HS-27A (cell line): ENCODE measurements at places on chromosomes 2 and 18.

DNA sequence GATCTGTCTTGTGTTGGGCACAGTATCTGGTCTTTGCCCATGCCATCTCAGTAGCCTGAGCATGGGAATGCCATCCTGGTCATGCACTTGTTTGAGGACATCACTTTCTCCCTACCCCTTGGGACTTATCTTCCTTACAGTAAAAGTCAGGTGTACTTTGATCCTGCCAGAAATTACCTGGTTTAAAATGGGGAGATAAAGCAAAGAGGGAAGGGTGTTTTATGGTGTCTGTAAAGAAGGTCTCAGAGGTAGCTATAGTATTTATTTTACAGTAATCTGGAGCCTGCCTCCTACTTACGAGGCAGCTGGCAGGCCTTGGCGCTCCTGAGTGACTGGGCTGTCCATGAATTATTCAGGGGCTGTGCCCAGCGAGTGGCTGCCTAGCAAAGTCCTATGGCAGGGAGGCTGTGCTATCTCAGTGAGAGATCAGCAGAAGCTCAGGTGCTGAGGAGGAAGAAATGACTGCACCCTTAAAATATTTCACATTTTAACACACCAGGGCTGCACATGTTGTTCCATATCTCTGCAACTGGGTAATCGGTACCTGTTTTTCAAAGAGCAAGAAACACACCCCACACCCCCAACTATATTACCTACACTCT is 93.9 kb downstream of the SPTBN1 start:
- DNase-seq: no peak

GRCh38 chr2:173033084-173033483 is 42.6 kb upstream of the MAP3K20 start:
- DNase-seq: no peak

DNA sequence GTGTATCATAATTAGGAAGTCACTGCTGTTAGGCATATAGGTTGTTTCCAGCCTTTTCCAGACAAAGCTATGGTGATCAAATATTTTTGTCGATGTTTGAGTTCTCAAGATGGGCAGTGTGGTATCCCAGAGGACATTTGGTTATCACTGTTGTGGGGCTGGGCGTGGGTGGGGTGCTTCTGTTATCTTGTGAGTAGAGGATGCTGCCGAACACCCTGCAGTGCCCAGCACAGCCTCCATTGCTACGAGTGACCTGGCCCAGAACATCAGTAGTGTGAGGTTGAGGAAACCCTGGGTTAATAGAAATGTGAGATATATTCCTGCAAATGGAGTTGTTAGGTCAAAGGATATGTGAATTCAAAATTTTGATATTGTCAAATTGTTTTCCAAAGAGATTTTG is 33.2 kb downstream of the ZNF236 start:
- no peak for DNase-seq

DNA sequence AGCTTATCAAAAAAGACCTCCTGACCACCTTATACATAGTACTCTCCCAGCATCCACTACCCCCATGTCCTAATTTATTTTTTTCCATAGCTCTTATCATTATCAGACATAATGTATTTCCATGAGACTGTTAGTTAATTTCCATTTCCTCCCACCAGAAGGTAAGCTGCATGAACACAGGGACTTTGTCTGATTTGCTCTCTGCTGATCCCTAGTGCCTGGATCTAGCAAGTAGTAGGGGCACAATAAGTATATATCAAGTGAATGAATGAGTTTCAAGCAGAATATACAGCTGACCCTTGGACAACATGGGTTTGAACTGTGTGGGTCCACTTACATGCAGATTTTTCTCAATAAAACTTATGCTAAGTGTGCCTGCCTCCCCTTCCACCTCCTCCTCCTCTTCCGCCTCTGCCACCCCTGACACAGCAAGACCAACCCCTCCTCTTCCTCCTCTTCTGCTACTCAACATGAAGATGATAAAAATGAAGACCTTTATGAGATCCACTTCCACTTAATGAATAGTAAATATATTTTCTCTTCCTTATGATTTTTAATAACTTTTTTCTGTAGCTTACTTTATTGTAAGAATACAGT is 53.8 kb downstream of the CTAGE1 start:
- no peak for DNase-seq

DNA sequence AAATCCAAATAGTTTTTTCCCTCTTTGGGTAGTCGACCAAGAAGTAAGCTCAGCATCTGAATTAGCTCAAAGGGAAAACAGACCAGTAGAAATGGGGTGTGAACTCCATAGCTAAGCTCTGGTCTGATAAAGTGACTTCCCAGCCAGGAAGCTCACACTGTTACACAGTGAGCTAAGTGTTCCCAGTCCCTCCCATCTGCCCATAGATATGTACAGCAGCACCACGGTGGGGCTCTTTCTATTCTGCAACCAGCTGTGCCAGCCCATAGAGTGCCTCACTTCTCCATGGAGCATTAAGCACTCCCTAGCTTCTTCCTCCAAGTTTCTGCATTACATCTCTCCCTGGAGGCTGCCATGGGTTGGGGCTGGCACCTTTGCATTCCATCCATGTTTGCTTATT is 27.6 kb upstream of the NEMP2 start:
- DNase-seq: no peak

GRCh38 chr2:88116669-88117432 is 11.0 kb downstream of the FABP1 start:
- no peak for DNase-seq

GRCh38 chr18:13456736-13457271 is 238.2 kb downstream of the LDLRAD4 start:
- no peak for DNase-seq

- no peak for DNase-seq
Observed at GRCh38 chr2:163717993-163718680, 17.7 kb downstream of the FIGN start.

DNA sequence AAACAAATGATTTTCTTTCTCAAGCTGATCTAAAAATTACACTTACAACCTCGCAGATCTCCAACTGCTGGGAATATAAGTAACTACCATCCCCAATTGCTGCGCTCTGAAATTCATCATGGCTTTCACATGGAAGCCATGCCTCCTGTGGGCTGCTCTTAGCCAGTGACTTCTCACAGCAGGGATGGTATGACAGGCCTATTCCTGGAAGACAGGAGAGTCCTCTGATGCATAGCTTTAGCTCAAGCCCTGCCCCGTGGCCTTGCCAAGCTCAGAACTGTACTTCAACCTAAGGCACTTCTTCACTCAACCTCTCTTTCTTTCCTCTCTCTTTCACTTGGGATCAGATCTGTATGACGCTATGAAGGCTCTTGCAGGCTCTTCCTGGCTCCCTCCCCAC is 12.6 kb upstream of the ELAC1 start:
- no peak for DNase-seq

DNA sequence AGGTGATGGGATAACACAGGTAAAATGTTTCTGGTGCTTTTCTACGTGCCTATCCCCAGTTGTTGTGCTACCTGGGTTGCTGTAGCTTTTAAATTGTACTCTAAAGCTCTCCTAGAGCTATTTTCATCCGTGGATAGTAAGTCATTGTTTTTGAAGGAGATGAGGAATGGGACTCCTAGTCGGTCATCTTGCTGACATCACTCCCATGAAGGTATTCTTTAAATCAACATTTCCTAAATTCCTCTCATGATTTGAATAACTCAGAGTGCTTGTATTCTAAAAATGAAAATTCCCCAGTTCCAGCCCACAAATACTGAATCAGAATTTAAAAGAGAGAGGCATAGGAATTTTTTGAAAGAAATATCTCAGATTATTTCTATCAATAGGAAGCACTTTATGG is 44.3 kb downstream of the CCDC148 start:
- no peak for DNase-seq

DNA sequence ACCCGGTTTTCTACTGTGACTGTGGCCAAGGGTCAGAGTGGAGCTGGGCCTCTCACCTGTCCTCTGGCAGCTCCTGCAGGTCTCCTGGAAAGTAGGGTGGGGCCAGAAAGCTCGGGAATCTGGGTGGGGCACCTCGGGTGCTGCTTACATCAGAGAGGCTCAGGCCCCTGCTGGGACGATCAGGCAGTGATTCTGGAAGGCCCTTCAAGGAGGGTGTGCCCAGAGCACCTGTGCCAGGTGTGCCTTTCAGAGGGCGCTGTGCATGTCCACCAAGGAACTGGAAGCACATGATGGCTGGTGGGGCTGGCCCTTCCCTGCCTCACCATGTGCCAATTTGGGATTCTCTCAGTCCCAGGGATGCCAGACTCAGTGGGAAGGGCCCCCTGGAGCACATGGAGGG is 44.0 kb downstream of the ATP6V1C2 start:
- no peak for DNase-seq

DNA sequence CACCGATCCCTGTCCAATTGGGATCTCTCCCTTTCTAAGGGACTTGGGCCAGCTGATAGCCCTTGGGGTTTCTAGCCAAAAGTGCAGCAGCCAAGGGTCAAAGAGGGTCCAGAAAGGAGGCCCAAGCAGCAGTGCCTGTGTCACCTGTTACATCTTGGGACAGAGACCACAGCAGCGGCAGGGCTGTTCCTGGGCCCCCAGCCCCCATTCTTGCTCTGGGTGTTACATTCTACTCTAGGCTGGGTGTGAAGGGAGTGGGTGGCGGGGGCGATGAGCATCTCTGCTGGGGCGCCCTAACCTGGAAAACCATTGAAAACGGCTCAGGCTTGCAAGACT is 1.2 kb downstream of the PAX3 start:
- no peak for DNase-seq

- peak; percentile 24 for DNase-seq
Observed at GRCh38 chr2:143513081-143513480, 383.9 kb downstream of the ARHGAP15 start.

GRCh38 chr2:224360801-224361251 is 41.1 kb downstream of the FAM124B start:
- DNase-seq: no peak

DNA sequence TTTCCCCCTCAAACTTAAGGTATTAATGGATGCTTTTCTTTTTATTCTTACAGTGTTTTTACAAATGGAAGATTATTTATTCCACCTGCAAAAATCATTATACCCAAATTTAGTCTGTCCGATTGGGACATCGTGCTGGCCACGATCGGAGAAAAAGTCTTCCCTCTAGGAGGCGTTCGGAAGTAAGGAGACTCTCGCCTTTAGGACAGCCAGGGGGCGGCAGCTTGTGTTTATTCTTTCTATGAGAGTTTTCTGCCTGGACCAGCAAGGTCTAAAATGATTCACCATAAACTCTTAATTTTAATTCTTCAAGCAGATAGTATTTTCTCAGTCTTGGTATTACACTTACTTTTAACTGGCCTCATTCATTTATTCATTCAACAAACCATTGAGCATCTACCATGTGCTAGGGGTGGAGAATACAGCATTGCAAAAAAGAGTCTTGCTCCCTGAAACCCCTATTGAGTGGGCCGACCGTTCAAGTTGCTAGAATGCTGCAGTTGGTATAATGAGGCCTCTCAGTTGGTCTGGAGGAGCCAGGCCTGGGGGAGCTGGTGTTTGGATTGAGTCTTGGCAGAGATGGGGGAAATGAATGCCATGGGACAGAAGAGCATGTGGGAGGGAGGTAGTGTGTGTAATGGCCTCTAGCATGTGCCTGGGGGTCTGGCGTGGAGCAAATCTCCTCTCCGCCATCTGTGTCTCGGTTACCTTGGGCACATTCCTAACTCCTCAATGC is 38.7 kb downstream of the DCDC2C start:
- no peak for DNase-seq

- DNase-seq: no peak
Observed at GRCh38 chr2:149885468-149885867, 297.9 kb upstream of the MMADHC start.

- DNase-seq: no peak
Observed at GRCh38 chr2:61415265-61415664, 55.6 kb downstream of the USP34 start.

- DNase-seq: no peak
Observed at GRCh38 chr2:220466251-220466691, 838.8 kb downstream of the SLC4A3 start.

GRCh38 chr2:43210467-43211303 is 15.7 kb downstream of the ZFP36L2 start:
- DNase-seq: no peak

DNA sequence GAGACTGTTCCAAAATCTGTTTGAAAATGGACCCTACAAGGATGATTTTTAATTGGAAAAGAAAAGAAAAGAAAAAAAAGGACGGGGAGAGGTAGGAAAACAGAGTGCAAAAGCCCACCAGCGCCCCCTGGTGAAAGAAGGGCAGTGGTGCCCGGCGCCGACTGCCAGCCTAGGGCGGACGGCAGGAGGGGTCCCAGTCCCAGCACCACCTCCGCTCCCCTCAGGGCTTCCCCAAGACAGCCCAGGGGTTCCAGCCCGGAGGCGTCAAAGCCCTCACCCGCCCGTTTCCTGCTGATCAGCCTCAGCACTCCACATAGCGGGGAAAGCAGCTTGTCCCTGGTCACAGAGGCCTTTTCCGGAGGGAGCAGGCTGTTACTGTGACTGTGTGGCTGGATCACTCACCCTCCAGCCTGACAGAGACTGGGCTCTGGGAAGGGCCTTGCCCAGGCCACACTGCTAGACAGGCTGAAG is 213.9 kb downstream of the TFCP2L1 start:
- peak; percentile 41 for DNase-seq

- DNase-seq: no peak
Observed at GRCh38 chr2:113133704-113134598, 6.6 kb downstream of the IL1RN start.

DNA sequence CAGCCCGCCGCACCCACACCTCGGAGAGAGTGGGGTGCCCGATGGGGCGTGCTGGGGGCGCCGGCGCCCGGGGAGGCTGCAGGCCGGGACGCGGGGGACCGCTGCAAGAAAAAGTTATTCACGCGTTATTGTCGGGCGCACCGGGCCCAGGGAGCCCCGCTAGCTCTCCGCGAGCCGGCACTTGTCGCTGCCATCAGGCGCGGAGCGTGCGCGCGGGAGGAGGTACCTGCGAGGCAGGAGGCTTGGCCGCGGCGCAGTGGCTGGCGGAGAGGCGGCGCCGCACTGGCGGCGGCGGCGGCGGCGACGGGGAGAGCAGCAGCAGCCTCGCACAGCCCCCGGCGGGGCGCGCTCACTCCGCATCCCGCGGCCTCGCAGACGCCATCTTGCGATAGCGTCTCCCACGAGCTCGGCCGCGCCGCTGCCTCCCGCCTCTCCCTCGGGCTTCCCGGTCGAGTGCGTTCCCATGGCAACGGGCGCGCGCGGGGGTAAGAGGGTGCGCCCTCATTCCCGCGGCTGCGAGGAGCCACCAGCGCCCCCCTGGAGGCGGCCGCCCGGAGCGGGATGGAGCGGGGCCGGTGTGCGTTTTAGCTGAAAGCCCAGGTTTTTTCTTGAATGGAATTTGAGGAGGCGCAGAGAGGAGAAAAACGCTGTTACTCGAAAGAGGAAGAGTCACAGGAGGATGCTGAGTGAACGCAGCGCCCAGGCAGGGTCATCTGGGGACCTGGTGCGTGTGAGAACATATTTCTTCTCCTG is at the start of gene CHN1:
Gene CHN1 (minus strand): TSS at position 402 of the 753 bp plus-strand sequence. CDS start 469 bp downstream, outside the sequence.
- no peak for DNase-seq

DNA sequence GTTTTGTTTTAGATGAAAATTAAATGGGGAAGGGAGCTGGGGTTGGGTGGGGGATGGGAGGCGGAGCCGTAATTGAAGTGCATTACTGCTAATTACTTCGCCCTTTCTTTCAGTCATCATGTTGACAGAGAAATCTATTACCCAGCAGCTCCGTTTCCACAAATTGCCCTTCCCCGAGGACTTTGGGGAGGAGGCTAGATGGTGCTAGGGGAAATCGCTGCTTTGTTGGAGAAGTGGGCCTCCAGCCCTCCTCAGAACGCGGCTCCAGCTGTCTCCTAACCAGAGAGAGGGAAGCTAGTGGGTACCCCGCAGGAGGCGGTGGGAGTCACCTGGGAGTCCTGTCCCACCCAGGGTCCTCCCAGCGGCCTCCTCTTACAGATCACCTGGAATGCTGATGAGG is 130.9 kb upstream of the MYCN start:
- DNase-seq: no peak

GRCh38 chr2:207230261-207231105 is 64.7 kb upstream of the KLF7 start:
- DNase-seq: no peak
